Ovary (tissue), 10 donors: ENCODE measurements at places on chromosomes 2 and 18. TPM values are rescaled to one million over a fixed set of nuclear protein-coding genes. Genes with fewer than 3 reads are reported as not detected.

GRCh38 chr2:236767941-236768340, 198.3 kb downstream of the ACKR3 start:
- DNase-seq = no peak
- H3K36me3 ChIP-seq = no peaks in the 10 kb centered on the region
- H3K4me3 ChIP-seq = no peak overlapping the region
- no peak overlapping the region for H3K27ac ChIP-seq
- no peaks in the 10 kb centered on the region for H3K27me3 ChIP-seq
- peaks cover 2% of the 10 kb centered on the region for H3K4me1 ChIP-seq

- no peaks in the 10 kb centered on the region for H3K36me3 ChIP-seq
- peak overlapping the region; percentile 43 for H3K4me3 ChIP-seq
- H3K27me3 ChIP-seq = no peaks in the 10 kb centered on the region
- DNase-seq = no peak
- H3K27ac ChIP-seq = peak overlapping the region; percentile 46
Observed at GRCh38 chr2:206443735-206444527, 599 bp downstream of the ADAM23 start.

DNA sequence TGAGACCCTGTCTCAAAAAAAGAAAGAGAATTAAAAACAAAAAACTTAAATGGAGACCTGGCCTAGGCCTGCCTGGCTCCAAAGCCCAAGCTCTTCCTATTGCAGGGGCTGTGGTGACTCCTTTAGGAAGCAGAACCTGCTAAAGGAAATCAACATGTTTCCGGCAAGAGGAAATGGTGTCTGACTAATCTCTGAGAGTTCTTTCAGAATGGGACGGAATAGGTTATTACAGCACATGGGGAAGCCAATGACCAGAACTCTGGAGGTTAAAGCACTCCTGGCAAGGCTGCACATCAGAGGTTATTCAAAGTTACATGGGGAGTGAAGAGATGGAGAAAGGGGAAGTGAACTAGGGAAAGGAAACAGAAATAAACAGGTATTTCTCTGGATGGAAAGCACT, 21.4 kb downstream of the KIF3C start:
- H3K27me3 ChIP-seq = no peaks in the 10 kb centered on the region
- H3K36me3 ChIP-seq = no peaks in the 10 kb centered on the region
- H3K4me1 ChIP-seq = no peaks in the 10 kb centered on the region
- no peak overlapping the region for H3K27ac ChIP-seq
- H3K4me3 ChIP-seq = no peak overlapping the region

GRCh38 chr2:30862054-30862651, 54.9 kb upstream of the CAPN13 start:
- no peaks in the 10 kb centered on the region for H3K36me3 ChIP-seq
- no peak for DNase-seq
- no peaks in the 10 kb centered on the region for H3K27me3 ChIP-seq
- no peak overlapping the region for H3K4me3 ChIP-seq

RAB17 gene
- total RNA-seq = 0.76 TPM

- H3K4me1 ChIP-seq = peaks cover under 1% of the 10 kb centered on the region
- no peak overlapping the region for H3K4me3 ChIP-seq
- H3K27ac ChIP-seq = no peak overlapping the region
Observed at GRCh38 chr2:85806358-85807118, 52.7 kb downstream of the ATOH8 start.
